Omental fat pad (tissue), 4 donors: ENCODE measurements at places on chromosomes 13 and 19.

DNA sequence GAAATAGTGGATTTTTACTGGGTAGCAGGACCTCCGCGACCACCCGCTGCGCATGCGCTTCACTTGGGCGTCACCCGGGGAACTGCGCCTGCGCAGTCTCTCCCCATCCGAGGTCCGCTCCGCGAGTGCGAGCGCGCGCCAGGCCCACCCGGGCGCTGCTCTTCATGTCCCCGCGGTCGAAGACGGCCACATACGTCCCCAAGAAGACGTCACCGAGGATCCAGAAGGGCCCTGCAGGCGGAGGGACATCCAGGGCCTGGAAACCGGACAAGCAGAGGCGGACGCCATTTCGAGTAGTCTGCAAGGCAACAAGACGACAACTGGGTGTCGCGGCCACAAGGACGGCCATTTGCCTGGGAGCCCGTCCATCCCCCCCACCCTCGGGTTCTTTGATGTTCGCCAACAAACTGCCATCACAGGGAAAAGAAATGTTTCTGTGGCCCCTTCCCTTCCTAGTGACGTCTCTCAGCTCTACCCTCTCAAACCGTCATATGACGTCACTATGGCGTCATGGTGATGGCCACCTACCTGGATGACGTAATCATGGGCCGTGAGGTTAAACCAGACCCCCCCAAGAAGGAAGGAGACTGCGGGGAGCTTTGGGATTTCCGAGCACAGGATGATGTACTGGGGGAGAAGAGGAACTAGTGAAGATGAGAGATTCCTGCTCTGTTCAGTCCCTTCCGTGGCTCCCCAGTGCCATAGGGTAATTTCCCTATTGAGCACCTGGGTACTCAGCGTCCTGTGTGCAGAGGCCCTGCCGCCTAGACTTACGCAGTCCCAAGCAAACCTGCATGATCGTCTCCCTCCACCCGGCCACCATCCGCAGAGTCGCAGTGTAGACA lies 6.7 kb downstream of the NAPSA start:
- no peak for DNase-seq

GRCh38 chr19:2443116-2443784 lies 13.5 kb downstream of the LMNB2 start:
- DNase-seq: no peak

- DNase-seq: no peak
Measured at GRCh38 chr13:97231829-97232196, 9.7 kb downstream of the MBNL2 start.

- DNase-seq: no peak
Measured at GRCh38 chr13:50494138-50494537, 349.4 kb downstream of the DLEU7 start.

DNA sequence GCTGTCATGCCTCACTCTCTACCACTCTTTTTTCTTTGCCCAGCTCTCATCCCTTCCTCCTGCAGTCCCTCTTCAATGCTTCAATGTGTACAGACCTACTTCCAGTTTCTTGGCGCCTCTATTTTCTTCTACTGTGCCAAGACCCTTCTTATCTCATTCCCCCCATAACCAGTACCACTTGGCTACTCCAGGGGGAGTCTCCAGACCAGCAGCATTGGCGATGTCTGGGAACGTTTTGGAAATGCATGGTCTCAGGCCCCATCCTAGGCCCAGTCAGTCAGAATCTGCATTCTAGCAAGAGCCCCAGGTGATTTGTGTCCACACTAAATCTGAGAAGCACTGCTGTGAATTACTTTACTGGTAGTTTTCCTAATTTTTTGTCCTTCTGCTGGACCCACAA lies 198.2 kb downstream of the SLC7A1 start:
- DNase-seq: no peak

GRCh38 chr19:42069619-42070351 lies at the start of gene GRIK5:
Gene GRIK5 (minus strand): TSS chr19:42070206. CDS start chr19:42065770, 4,436 bp downstream.
- no peak for DNase-seq

DNA sequence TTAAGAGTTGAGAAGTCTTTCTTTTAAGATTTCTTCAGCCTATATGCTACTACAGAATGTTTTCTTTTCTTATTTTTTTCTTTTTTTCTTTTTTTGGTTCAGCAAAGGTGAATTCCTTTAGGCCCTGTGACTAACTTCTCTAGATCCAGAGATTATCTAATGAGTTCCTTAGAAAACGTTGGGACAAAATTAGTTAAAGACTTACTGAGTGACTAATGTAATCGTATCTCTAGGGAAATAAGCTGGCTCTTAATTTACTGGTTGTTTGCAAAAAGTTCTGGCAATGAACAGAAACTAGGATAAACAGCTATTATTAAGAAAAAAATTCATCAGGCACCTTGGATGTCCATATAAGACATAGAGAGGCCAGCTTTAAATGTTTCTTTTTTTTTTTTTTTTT lies 30.7 kb upstream of the CSNK1A1L start:
- DNase-seq: no peak

DNA sequence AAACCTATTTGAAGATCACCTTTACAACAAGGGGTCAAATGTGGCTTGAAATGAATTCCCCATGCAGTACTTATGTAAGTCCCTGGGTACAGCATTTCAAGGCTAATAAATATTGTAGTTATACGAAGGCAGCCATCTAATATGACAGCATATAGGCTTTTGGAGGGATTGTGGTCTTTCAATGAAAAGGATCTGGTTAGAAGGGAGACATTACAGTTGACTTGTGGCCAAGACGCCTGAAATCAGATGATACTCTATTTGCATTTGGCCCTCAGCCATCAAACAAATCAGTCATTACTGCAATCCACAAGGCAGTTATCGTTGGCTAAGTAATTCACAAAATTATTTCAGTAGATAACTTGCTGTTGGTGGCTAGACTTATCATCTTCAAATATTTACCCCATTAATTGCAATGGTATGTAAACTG lies 242.7 kb downstream of the DCLK1 start:
- DNase-seq: no peak

GRCh38 chr19:40585241-40585981 lies 8.7 kb downstream of the SHKBP1 start:
- no peak for DNase-seq

DNA sequence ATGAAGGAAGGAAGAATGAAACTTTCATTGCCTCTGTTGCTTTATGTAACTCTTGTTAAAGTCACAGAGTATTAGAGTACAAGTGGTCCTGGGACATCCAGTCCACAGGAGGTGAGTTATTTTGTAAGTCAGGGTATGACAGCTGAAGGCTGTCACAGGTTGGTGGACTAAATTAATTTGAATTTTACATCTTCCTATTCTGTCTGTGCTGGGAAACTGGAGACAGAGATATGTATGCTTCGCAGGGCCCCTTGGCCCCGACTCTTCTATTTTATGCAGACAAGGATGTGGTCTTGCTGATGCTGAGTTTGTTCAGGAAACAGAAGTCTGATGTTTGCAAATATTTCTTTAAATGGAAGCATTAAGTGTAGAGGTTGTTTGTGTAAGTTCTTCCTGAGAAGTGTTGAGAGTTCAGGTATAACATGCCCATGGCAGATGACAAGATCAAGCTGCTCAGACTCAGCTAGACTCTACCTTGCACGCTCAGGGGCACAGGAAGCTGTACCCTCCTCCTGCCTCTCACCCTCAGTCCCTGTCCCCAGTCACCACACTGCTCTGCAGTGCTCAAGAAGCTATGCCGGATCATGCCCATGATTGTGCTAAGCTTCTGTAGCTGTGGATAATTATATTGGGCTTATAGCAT lies 23.4 kb downstream of the RASL11A start:
- no peak for DNase-seq

DNA sequence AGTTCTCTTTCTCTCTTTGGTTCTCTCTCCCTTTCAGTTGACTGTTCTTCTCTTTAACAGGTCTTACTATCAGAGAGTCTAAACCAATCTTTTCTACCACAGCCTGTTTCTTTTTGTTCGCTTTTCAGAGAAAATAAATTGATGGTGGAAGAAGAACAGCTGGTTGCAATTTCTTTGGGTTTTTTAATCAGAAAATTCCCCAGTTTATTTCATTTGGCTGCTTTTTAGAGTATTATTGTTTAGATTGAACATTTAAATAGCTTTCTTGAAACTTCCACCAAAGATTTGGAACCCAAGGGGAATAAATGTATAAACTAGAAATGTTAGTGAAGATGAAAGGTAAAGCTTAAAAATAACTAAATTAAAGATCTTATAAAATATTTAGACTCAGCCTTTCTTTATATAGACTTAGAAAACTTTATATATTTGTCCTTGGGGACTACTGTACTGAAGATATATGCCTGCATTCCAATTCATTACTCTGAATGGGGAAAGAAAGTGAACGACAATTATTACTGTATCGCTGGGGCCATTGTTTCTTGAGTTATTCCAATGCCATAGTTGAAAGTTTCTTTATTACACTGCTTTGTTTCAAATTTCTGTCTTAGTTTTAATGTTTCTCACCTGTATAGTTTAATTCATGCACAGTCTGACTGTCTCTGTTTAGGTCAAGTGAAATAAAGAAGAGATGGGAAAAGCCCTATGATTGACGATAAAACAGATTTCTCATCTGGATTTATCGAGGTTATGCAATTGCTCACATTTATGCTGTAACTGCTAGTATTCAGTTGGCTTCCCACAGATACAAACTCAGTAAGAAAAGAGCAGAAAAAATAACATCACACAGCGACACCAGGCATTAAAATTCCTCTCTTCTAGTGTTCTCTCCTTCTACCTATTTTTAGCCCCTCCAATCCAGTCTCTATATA lies 169.4 kb upstream of the CSNK1A1L start:
- DNase-seq: no peak

DNA sequence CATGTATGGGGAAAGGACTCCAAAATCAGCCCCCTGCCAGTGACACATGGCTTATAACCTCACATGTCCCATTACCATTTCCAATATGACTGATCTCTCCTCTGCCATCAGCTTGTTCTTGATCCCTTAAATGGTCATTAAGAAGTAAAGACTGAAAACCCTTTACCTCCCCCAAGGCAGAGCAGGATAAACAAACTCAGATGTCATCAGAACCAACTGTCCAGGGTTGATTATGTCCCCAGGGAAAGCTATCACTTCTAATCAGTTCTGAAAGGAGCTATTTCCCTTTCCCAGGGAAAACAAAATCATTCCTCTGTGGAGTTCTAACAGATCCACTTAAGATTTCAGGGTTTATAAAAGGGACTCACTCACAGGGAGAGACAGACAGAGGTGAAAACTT lies 350.9 kb downstream of the SUCLA2 start:
- DNase-seq: no peak

GRCh38 chr13:49996161-49996915 lies 504 bp upstream of the TRIM13 start:
- DNase-seq: peak; percentile 76

DNA sequence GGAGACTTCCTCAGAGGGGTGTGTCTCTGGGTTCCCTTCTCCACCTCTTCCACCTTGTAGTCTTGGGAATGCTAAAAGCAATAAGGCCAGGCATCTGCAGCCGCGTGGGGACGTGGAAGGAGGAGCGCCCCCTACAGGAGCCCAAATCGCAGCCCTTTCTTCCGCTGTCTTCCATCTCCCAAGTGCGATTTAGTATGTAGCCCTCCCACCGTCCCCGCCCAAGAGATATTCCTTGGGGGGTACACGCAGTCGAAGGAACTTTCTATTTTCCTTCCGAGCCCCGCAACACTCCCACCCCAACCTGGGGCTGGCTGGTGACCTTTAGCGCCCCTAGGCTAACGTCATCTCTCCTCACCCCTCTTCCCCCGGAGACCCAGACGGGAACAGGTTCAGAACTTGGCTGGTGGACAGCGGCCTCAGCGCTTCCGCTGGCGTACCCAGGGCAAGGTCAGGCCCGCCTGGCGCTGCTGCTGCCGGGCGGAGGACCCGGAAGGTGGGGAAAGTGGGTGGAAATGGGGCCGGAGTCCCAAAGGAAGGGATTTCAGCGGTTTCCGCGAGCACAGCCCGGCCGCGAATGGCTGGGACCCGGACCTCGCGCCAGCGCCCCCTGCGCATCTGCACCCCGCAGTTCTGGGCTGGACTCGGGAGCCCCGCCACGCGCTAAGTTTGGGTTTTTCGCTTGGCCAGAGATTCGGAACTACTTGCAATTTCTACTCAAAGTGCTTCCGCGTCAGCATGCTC lies 2.1 kb upstream of the PCDH8 start:
- no peak for DNase-seq

- no peak for DNase-seq
Measured at GRCh38 chr19:9155591-9155990, 15.4 kb downstream of the ZNF317 start.

DNA sequence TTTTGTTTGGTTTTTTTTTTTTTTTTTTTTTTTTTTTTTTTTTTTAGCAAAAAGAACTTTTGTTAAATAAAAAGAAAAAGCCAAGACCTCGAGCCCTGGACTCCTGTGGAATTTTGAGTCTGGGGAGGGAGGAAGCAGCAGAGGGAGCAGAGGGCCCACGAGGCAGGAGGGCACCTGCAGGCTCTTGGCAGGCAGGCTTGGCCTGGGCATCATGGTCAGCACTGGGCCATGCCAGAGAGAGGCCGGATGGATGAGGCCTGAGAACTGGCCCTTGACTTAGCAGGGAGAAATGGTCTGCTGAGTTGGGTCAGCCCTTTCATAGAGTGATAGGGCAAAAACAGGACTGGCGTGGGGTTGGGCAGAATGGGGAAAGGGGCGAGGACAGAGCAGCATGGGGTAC lies 100.4 kb downstream of the GPR12 start:
- DNase-seq: no peak

DNA sequence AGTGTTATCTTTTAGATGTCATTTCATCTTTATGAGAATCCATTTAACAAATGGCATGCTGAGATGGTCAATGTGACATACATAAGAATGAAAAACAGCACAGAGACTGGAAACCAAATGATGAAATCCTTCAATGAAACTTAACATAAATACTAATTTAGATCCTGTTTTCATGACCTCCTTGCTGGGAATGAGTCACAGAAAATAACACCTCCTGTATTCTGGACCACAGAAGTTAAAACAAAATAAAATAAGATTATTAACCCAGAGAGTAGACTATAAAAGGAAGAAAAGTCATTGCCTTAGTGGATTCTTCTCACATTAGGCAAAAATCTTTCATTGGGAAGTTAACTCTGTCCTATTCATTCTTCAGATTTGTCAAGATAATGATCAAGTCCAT lies 1.6 kb downstream of the DIAPH3 start:
- no peak for DNase-seq

- DNase-seq: no peak
Measured at GRCh38 chr13:50419331-50419865, 404.2 kb downstream of the KCNRG start.

DNA sequence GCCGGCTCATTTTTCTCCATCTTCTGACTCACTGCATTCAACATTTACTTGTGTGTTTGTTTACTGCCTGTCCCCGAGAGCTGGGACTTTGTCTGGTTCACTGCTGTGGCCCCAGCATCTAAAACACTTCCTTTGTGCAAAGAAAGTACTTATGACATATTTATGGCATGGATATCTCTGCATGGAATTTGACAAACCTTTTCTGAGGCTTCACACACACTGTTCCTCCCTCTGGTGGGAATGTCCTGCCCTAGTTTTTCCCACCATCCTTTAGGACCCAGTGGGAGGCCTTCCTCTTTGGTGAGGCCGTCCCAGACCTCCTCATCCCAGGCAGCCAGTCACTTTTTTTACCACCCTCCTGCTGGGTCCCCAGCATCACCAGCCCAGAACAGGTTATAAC lies 1.4 kb upstream of the SRRM5 start:
- no peak for DNase-seq
